Breast epithelium (tissue), 4 donors: ENCODE measurements at places on chromosomes 2 and 18. TPM values are rescaled to one million over a fixed set of nuclear protein-coding genes. Genes with fewer than 3 reads are reported as not detected.
A peak's percentile ranks its signal among the peaks of the same experiment; 100 is the strongest.

GRCh38 chr18:45063246-45064038 lies 382.8 kb downstream of the SETBP1 start:
- no peak for DNase-seq
- H3K36me3 ChIP-seq = no peaks in the 10 kb centered on the region
- H3K4me1 ChIP-seq = no peaks in the 10 kb centered on the region

GRCh38 chr2:127675331-127676261 lies at the start of gene LIMS2:
Gene LIMS2 (minus strand): TSS chr2:127675530. CDS start chr2:127675024, 506 bp downstream.
- peaks cover 10% of the 10 kb centered on the region for H3K27me3 ChIP-seq
- H3K27ac ChIP-seq = peak within 1 kb of the TSS; percentile 74
- no peaks in the 10 kb centered on the region for H3K36me3 ChIP-seq
- H3K4me1 ChIP-seq = no peaks in the 10 kb centered on the region
- H3K4me3 ChIP-seq = peak within 1 kb of the TSS; percentile 61
- peak; percentile 52 for DNase-seq

ALPG gene
- not detected for total RNA-seq

IL36RN gene
- not detected for total RNA-seq

DNA sequence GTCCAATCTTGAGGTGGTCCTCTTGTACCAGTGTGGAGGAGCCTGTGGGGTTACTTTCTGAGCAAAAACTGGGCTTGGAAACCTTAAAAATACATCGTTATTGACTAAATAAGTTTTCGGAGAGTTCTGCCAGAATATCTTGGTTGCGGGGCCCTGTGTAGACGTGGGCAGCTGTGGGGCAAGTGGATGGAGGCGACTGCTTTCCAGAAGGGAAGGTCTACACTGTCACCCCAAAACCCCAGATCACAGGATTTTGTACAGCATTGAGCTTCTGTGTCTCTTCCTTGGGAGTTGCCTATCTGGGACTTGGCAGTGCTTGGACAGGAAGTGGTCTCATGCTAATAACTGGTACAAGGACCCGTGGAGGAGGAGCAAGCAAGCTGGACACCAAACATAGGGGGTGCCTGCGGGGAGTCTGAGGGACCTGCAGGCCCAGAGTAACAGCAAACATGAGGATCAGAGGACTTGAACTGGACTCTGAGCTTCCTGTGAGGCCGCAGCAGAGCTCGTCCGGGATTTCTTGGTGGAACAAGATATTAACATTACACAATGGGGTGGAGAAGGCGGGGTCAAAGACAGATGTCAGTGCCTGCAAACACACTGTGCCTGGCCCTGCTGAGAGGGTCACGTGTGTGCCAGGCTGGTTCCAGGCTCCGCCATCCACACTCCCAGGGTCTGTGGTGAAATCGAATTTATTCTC lies 48.0 kb upstream of the CTLA4 start:
- no peaks in the 10 kb centered on the region for H3K4me1 ChIP-seq
- H3K27me3 ChIP-seq = no peaks in the 10 kb centered on the region
- no peak overlapping the region for H3K27ac ChIP-seq

GRCh38 chr2:195458936-195459335 lies 198.1 kb upstream of the SLC39A10 start:
- no peaks in the 10 kb centered on the region for H3K27me3 ChIP-seq
- DNase-seq = no peak
- H3K27ac ChIP-seq = no peak overlapping the region
- H3K36me3 ChIP-seq = no peaks in the 10 kb centered on the region
- no peaks in the 10 kb centered on the region for H3K4me1 ChIP-seq
- H3K4me3 ChIP-seq = no peak overlapping the region

DNA sequence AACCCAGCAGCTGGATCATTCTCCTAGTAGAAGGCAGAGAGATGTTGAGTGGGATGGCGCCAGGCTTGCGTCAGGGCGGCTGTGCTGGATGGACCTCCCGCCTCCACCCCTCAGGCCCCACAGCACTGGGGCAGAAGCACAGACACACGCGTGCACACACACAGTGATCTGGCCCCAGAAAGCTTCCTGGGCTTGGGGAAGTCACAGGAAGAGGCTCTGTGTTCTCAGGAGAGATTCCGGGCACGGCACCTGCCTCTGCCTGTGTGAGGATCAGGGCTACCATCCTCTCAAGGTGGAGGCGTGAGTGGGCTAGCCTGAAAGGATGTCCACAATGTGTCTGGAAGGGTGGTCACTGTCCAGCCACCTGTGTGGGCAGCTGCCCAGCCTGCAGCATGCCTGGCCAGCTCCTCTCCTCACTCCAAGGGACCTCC lies 229.8 kb upstream of the HS6ST1 start:
- H3K27ac ChIP-seq = no peak overlapping the region
- H3K36me3 ChIP-seq = no peaks in the 10 kb centered on the region
- H3K4me3 ChIP-seq = no peak overlapping the region
- H3K4me1 ChIP-seq = no peaks in the 10 kb centered on the region
- H3K27me3 ChIP-seq = no peaks in the 10 kb centered on the region
